ENCODE measurements at places on chromosomes 5 and 9.

DNA sequence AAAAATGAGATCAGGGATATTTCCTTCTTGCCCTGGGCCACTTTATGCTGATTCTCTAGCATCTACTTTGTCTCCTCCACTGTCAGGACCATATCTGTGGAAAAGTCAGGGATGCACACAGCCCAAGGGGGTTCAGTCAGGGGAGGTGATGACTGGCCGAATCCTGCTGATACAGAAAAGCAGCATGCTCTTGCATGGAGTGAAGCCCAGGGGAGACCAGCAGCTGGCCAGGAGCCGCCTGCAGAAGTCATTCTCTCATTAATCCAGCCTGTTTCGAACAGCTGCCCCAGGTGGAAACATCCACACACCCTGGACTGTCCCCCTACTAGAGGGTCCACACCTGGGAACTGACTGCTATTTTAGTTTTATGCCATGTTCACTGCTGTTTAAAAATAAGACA lies 177.1 kb downstream of the ATP10B start:
- peak overlapping the region; percentile 77 for H3K27ac ChIP-seq
- H3K4me1 ChIP-seq: no peaks in the 10 kb centered on the region
- H3K4me3 ChIP-seq: no peak overlapping the region
- no peaks in the 10 kb centered on the region for H3K27me3 ChIP-seq
- no peaks in the 10 kb centered on the region for H3K36me3 ChIP-seq

GRCh38 chr9:13734601-13735000 lies 455.1 kb upstream of the MPDZ start:
- H3K36me3 ChIP-seq: no peaks in the 10 kb centered on the region
- no peaks in the 10 kb centered on the region for H3K4me1 ChIP-seq
- H3K4me3 ChIP-seq: no peak overlapping the region
- H3K27ac ChIP-seq: no peak overlapping the region

GRCh38 chr5:74079971-74080556 lies 454.1 kb downstream of the ARHGEF28 start:
- no peak overlapping the region for H3K4me3 ChIP-seq
- no peak for DNase-seq
- no peaks in the 10 kb centered on the region for H3K4me1 ChIP-seq
- no peak overlapping the region for H3K27ac ChIP-seq
- H3K27me3 ChIP-seq: no peaks in the 10 kb centered on the region

DNA sequence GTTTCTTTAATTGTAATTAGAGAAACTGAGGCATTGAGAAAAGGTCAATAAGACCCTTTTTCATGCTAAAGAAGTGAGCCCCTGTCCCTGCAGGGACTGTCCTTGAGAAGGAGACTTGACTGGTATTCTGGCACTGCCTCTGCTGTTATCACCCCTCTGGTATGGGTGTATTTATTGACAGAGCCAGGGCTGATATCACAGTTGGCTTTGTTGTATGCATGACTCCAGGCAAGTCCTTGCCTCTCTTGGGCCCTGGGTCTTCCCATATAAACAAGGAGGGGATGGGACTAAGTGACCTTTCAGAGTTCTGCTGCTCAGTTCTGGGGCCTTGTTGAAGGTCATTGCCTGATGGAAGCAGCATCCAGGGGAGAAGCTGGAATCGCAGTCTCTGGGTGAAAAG lies 71.8 kb upstream of the PPARGC1B start:
- no peaks in the 10 kb centered on the region for H3K36me3 ChIP-seq
- no peaks in the 10 kb centered on the region for H3K4me1 ChIP-seq
- H3K27me3 ChIP-seq: peaks cover 44% of the 10 kb centered on the region
- H3K27ac ChIP-seq: no peak overlapping the region
- DNase-seq: no peak
- no peak overlapping the region for H3K4me3 ChIP-seq

GRCh38 chr9:38278931-38279679 lies 113.4 kb upstream of the ALDH1B1 start:
- H3K36me3 ChIP-seq: no peaks in the 10 kb centered on the region
- H3K27me3 ChIP-seq: peaks cover 25% of the 10 kb centered on the region
- no peak overlapping the region for H3K27ac ChIP-seq

GRCh38 chr5:103243665-103244064 lies 14.9 kb upstream of the MACIR start:
- no peaks in the 10 kb centered on the region for H3K36me3 ChIP-seq
- H3K27me3 ChIP-seq: peaks cover 29% of the 10 kb centered on the region
- DNase-seq: no peak

- H3K27me3 ChIP-seq: no peaks in the 10 kb centered on the region
- no peak overlapping the region for H3K27ac ChIP-seq
- DNase-seq: no peak
- no peaks in the 10 kb centered on the region for H3K36me3 ChIP-seq
- no peaks in the 10 kb centered on the region for H3K4me1 ChIP-seq
These were observed 312.6 kb upstream of the ACTBL2 start for GRCh38 chr5:57795203-57795602.

DNA sequence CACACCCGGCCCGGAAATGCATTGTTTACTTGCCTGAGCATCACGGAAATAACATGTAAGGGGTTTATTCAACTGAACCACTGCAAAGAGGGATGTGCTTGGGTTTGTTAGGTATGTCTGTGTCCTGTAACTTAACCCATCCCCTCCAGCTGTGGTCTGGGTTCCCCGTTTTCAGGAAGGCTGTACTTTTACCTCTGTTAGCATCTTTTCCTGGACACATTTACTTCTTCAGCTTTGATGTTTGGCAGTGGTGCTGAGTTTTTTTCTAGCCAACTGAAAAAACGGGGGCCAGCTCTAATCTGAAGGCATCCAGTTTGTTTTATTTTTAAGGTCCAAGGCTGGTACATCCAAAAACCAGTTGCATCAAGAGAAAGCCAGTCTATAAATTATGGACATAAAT lies 561.8 kb downstream of the BNC2 start:
- no peaks in the 10 kb centered on the region for H3K27me3 ChIP-seq
- no peaks in the 10 kb centered on the region for H3K4me1 ChIP-seq
- H3K4me3 ChIP-seq: no peak overlapping the region

- no peaks in the 10 kb centered on the region for H3K27me3 ChIP-seq
- H3K4me3 ChIP-seq: no peak overlapping the region
- H3K27ac ChIP-seq: no peak overlapping the region
- DNase-seq: no peak
These were observed 26.4 kb upstream of the SEMA5A start for GRCh38 chr5:9572246-9572645.

DNA sequence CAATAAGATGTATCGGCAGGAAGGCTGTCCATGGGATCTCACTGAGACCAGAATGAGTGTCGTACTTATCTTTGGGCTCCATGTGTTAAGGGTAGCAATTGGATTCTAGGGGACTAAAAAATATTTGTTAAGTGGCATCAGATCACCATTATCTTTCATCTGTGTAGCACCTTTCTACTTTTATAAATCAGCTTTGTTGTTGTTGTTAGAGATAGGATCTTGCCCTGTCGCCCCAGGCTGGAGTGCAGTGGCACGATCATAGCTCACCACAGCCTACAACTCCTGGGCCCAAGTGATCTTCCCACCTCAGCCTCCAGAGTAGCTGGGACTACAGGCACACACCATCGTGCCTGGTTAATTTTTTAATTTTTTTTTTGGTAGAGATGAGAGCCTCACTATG lies 220.5 kb downstream of the SMARCA2 start:
- H3K27me3 ChIP-seq: peaks cover 15% of the 10 kb centered on the region
- H3K36me3 ChIP-seq: no peaks in the 10 kb centered on the region
- H3K4me3 ChIP-seq: no peak overlapping the region
- no peak for DNase-seq
- no peaks in the 10 kb centered on the region for H3K4me1 ChIP-seq

- no peaks in the 10 kb centered on the region for H3K36me3 ChIP-seq
- DNase-seq: no peak
- H3K27ac ChIP-seq: no peak overlapping the region
- H3K4me1 ChIP-seq: no peaks in the 10 kb centered on the region
- no peaks in the 10 kb centered on the region for H3K27me3 ChIP-seq
These were observed 235.7 kb downstream of the ICE1 start for GRCh38 chr5:5658226-5658625.

GRCh38 chr5:113673041-113673440 lies 159.5 kb downstream of the YTHDC2 start:
- no peak overlapping the region for H3K4me3 ChIP-seq
- H3K4me1 ChIP-seq: no peaks in the 10 kb centered on the region
- no peak for DNase-seq
- H3K27ac ChIP-seq: no peak overlapping the region

- DNase-seq: no peak
- H3K4me1 ChIP-seq: no peaks in the 10 kb centered on the region
- no peaks in the 10 kb centered on the region for H3K36me3 ChIP-seq
- peaks cover 4% of the 10 kb centered on the region for H3K27me3 ChIP-seq
These were observed 51.1 kb upstream of the ORM1 start for GRCh38 chr9:114271556-114272510.

GRCh38 chr5:160262151-160263074 lies 33.1 kb downstream of the FABP6 start:
- peaks cover 30% of the 10 kb centered on the region for H3K4me1 ChIP-seq
- H3K27ac ChIP-seq: peak overlapping the region; percentile 56
- no peak for DNase-seq
- no peak overlapping the region for H3K4me3 ChIP-seq
- no peaks in the 10 kb centered on the region for H3K36me3 ChIP-seq
- peaks cover 20% of the 10 kb centered on the region for H3K27me3 ChIP-seq

Measured in naive B cell (primary cell).